ENCODE measurements at places on chromosomes 12 and 14.

GRCh38 chr12:6065863-6066199 is 58.6 kb downstream of the VWF start:
- DNase-seq = no peak

DNA sequence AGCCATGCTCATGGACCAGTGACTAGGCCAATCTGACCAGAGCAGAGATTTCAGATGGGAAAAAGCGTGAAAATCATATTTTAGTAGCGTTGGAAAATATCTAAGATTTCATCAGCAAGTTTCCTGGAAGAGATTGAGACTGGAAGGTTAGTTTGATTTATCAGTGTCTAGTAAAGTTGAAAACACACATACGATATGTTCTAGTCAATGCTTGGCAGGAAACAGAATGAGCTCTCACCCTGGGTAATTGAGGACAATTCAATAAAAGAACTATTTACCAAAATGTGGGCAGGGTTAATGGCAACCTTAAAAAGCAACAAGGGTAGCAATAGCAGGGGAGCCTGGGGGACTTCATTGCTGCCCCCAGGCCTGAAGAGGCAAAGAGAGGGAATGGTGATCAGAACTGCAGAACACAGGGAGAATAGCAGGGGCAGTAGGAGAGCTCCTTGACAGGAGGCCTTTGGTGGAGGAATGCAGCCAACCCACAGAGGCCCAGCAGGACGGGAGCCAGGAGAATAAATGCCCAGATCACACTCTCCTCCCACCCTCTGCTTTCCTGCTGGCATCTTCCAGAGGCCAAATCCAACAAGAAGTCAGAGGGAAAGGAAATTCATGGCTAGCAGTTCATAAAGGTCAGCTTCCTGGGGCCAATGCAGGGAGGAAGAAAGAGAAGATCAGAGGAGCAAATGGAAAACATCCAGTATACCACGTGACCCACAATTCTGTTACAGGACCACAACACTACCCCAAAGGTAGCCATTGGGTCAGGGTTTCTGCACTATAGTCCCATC is 27.6 kb upstream of the LRP6 start:
- DNase-seq = no peak

GRCh38 chr12:121110211-121110940 is 22.3 kb upstream of the P2RX7 start:
- DNase-seq = peak; percentile 61

GRCh38 chr12:106213662-106214061 is 34.2 kb downstream of the CKAP4 start:
- peak; percentile 14 for DNase-seq

DNA sequence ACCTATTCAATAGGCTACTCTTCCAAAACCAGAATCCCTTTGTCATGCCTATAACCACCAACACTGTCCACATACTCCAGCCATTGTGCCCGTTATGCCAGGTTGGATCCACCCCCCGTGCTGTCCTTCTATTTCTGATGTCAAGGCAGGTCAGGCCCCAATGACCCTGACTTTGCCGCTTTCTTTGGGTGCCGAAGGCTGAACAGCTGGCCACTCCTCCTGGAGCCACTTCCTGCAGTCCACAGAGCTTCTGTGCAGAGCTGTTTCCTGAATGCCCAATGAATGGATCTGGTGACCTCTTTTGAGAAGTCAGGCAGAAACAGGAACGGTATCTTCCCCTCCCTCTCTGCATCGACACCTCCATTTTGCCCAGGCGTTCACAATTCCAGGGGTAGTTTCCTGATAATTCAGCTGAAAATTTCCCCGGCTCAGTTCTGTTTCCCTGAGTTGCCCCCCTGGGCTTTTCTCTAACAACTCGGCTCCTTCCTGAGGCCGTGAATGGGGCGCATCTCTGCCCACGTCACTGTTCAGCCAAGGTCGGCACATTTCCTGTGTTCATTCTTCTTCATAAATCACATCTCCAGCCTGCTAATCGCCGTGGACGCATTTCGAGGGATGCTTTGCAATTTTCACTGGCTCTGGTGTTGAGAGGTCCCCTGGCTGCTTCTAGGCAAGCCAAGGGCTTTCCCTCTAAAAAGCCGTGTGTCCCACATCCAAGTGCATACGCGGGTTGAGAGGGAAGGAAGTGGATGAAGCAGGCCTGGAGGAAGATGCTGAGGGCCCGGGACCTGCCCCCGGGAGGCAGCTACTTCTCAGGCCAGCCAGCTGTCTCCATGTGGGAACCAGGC is 86.5 kb downstream of the PAPOLA start:
- no peak for DNase-seq

GRCh38 chr14:62031504-62031903 is 269.3 kb downstream of the SNAPC1 start:
- no peak for DNase-seq

DNA sequence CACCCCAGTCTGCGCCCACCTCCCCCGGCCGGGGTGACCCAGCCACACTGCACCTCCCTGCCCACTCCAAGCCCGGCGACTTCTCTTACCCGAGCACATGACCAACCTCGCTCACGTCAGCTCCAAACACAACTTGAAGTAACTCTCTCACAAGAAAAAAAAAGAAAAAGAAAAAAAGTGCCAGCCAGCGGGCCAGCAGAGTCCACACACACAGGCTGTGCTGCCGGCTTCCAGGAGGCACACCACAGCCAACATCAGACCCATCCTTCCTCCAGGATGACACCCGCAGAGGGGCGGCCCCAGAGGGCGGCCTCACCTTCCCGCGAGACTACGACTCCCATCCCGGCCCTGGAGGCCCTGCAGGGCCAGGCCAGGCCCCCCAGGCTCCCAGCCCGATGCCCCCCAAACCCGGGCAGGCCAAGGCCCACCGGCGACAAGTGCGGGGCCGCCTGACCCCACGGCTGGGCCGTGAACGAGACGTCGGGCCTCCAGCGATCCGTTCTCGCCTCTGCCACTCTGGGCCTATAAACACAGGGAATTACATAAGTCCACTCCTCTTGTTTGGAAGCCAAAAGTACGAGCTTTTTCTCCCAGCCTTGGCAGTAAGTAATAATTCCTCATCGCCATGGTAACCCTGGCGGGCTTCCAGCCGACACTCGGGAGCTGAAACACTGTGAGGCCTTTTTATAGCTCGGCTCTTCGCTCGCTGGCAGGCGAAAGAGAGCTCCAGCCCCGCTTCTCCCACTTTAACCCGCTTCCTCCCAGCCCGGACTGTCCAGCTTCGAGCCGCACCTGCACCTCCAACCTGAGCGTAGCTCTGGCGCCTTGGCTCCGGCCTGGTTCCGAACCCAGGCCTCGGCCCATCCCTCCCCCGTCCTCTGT is 49.1 kb downstream of the NCOR2 start:
- DNase-seq = peak; percentile 100

DNA sequence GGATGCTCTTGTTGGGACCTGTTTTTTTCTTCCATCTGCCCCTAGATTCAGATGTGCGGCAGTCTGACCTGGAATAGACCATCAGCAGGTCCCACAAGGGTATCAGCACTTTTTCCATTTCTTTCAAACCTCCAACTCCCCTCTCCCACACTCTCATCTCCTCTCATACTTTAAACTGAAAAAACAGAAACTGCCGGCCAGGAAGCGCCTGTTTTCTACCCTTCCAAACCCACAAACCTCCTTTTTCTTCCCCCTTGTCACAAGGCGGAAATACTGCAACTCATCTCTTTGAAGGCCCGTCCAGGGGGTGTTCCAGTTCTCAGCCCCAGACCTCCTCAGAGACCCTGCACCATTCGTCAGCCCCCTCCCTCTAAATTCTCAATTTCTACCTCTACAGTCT is 62.5 kb upstream of the FKBP4 start:
- no peak for DNase-seq

GRCh38 chr12:66776974-66777373 is 98.1 kb upstream of the GRIP1 start:
- DNase-seq = no peak

DNA sequence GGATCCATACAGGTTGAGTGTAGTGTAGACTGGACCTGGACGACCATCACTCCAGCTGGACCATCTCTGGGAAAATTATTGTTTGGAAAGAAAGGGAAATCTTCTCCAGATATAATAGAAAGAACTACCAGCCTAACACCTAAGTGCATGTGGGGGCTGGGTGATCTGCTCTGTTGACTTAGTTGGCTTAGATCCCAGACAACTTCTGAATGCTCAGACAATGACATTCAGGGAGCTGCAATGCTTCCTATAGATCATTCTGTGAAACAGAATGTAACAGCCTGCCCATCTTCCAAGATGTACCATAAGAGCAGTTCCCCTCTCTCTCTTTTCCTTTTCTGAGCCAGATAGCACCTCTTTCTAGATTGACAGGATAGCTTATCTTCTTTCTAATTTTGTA is 572.8 kb upstream of the STXBP6 start:
- DNase-seq = peak; percentile 10

- DNase-seq = no peak
These were observed 7.0 kb downstream of the BTG1 start for GRCh38 chr12:92138626-92139025.

- no peak for DNase-seq
These were observed 1054.7 kb downstream of the GALC start for GRCh38 chr14:86938320-86938719.

GRCh38 chr14:24925771-24926374 is 124.1 kb downstream of the STXBP6 start:
- DNase-seq = no peak

DNA sequence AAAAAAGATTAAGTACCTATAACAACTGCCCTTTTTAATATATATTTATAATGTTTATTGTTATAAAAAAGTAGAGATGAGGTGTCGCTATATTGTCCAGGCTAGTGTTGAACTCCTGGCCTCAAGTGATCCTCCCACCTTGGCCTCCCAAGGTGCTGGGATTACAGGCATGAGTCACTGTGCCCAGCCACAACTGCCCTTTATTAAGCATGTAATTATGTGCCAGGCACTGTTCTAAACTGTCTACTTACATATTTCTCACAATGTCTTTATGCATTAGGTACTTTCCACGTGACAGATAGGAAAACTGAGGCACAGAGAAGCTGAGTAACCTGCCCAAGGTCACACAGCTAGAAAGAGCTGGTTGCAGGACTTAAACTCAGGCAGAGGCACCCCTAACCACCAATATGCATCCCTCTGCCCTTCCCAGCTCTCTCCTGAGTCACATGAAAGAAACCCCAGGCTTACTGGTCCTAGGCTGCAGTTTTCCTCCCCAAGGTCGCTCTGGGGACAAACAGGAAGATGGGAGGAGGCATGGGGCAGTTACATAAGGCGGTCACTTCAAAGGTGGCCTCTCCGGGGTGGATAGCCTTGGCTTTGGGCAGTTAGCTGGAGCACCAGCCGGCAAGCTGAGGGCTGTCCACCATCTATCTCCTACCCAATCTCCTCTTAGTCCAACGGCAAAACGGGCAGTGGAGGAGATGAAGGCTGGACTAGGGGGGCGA is 54.6 kb upstream of the TBX3 start:
- DNase-seq = no peak

- DNase-seq = peak; percentile 80
These were observed 11.3 kb upstream of the ABHD12B start for GRCh38 chr14:50860478-50861086.

DNA sequence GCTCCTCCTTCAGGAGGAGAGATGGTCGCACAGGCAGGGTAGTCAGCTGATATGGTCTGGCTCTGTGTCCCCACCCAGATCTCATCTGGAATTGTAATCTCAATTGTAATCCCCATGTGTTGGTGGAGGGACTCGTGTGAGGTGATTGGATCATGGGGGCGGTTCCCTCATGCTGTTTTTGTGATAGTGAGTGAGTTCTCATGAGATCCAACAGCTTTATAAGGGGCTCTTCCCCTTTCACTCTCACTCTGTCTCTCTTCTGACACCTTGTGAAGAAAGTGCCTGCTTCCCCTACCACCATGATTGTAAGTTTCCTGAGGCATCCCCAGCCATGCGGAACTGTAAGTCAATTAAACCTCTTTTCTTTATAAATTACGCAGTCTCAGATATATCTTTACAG is 218.9 kb upstream of the TMTC1 start:
- DNase-seq = no peak
